ENCODE measurements at places on chromosomes 13 and 19.

DNA sequence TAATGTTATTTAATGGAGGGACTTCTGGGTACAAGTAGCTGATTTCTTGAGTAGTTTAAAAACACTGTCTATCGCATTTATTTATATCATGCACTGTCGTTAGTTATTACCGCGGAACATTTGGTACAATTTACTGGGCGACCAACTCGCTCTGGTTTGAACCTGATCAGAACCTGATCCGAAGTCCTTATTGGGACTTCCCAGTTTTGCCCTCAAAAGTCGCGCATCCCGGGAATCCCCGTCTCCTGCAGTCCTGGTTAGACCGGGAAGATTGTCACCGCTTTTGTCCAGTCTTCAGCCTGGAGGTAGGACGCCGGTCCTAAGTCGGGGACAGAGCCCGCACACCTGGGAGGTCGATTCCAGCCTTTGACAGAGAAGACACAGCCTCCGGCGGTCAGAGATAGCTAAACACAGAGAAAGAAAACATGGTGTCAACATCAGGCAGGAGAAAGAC lies 694 bp downstream of the CLN5 start:
- DNase-seq: no peak

GRCh38 chr19:18230941-18231734 lies 4.9 kb upstream of the PDE4C start:
- DNase-seq: no peak

DNA sequence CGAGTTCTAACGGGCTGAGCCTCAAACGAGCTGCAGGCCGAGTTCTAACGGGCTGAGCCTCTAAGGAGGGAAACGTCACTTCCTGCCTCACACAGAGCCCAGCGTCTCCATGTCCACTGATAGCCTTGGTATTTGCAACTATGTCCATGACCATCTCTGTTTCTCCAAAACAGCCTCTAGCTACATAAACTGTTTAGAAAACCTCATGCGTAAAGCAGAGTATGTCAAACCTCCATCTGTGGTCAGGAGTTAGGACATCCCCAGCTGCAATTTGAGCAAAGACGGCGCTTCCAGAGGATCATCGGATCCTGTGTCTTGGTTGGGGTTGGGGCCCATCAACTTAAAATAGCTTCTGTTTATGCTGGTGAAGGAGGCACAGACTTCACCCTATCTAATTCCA lies 20.8 kb downstream of the RASA3 start:
- no peak for DNase-seq

GRCh38 chr13:28452755-28453154 lies 42.2 kb downstream of the FLT1 start:
- DNase-seq: no peak

- DNase-seq: no peak
These were observed 31.8 kb upstream of the HOMER3 start for GRCh38 chr19:18972851-18973250.

DNA sequence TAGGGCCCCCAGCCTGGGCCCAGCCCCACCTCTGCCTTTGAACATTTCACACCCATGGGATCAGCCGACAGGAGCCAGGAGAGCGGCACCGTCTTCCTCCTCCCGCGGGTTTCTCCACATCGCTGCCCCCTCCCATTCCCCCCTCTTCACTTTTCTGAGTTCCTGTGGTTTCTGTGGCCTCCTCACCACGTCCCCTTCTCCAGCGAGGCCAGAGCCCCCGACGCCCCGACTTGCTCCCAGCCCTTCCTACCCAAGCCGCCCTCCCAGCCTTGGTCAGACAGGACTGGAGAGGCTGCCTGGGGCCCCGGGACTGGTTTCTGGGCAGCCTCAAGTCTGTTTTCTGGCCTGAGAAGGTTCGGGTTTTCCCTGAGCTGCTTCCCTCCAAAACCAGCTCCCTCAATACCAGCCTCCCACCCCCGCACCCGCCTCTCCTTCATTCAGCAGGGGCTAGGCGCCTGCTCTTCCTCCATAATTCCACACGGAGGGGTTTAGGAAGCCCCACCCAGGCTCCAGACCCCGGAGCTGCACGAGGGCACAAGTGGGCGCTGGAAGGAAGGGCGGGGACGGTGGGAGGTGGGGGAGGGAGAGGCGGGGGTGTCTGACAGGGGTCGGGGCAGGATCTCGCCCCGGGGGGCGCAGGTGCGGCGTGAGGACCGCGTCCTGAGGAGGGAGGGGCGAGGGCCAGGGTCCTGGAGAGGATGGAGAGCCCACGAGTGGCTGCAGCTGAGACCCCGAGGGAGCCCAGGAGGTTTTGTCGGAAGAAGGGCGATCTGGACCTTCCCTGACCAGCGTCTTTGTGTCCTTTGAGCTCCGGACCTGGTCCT lies 4.0 kb upstream of the SIGLEC10 start:
- no peak for DNase-seq

DNA sequence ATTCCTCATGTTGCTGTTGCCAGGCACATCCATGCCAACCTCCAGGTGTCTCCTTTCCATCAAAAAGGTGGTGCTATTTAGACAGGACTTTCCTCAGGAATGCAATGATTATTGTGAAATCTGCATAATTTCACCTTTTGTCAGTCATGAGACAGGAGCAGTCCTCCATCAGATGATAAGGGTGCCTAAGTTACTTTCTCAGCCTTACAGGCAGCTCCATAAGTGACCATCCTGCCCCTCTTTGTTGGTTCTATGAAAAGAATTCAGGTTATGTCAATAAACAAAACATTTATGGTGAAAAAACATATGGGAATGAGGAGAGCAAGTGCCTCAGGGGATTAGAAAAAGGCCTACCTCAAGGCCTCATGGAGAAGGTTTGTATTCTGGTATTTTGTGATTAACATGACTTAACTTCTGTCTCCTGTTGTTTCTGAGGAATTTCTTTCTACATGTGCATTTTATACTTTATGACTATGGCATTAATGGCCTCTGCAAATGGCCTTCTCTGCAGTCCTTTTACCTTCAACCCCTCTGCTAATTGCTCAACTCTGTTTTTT lies 110.3 kb upstream of the DIAPH3 start:
- DNase-seq: no peak

DNA sequence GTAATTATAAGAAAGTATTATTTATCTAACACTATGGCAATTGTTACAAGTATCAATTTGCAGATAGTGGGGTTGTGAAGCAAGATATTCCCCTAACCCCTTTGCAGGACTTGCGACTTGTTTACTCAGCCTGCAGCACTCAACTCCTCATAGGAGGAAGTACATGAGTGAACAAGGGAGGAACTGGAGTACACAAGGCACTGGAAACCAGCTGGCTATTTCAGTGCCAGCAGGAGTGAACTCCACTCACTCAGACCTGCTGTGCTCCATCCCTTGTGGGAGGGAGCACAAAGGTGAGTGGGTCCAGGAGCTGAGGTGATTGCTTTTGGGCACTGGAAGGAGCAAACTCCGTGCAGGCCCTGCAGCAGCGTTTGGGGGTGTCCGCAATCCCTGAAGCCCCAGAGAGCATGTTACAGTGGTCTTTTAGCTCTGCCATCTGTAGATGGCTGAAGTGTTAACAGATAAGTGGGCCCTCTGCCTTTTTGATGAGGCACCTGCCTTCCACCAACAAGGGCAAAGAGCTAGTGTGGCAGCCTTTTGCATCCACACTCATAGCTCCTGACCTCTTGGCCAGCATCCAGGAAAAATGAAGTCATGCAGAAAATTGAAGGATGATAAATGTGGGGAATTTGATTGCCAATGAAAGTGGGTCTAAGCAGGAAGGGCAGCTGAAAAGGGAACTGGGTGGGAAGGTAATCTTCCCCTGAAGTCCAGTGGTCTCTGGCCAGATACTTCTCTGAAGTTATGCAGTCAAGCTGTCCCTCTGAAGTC lies 802.2 kb upstream of the MIR17HG start:
- no peak for DNase-seq

GRCh38 chr13:102298051-102298450 lies 103.8 kb downstream of the FGF14 start:
- no peak for DNase-seq

DNA sequence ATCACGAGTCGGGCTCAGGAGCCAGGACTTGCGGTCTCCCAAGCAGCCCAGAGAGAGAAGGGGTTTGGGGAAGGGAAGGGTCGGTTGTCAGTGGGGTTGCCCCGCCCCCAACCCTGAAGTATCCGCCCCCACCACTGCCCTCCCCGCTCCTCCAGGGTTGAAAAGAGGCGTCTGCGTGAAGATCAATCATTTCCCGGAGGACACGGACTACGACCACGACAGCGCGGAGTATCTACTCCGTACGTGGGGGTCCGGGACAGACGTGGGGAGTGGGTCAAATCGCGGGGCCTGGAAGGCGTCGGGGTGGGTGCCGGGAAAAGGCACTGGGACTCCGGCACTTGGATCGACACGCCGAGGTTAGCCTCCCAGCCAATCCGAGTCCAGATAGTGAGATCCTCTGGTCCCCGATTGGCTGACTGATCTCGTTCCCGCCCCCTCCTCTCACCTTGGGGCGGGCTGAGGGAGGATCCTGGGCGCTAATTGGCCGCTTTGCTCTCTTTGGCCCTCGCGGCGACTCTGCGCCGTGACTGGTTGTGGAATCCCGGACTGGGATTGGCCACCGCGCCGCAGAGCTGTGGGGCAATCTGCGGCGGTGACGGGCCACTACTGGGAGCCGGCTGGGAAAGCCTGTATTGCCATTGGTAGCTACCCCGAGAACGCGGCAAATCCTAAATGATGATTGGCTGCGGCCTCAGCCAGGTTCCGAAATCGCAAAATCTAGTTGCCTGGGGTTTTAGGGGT lies 13.3 kb upstream of the CACNG6 start:
- DNase-seq: no peak

- DNase-seq: no peak
These were observed 80.1 kb upstream of the ATXN8OS start for GRCh38 chr13:70027551-70027950.

DNA sequence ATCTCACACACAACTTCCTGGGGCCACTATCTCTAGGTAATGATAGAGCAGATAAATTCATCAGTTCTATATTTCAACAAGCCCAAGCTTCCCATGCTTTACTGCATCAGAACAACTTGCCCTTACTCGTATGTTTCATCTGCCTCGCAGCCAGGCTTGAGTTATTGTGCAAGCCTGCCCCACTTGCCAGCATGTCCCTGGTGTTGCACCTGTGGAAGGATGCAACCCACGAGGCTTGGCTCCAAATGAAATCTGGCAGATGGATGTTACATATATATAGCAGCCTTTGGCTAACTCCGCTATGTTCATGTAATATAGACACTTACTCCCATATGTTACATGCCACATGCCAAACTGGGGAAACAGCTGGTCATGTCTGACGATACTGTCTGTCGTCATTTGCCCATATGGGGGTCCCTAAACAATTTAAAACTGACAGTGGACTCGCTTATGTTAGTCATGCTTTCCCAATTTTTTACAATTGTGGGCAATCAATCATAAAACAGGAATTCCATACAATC lies 6.2 kb downstream of the ERVK3-1 start:
- no peak for DNase-seq

GRCh38 chr19:36894849-36895383 lies 21.2 kb downstream of the ZNF829 start:
- DNase-seq: no peak

DNA sequence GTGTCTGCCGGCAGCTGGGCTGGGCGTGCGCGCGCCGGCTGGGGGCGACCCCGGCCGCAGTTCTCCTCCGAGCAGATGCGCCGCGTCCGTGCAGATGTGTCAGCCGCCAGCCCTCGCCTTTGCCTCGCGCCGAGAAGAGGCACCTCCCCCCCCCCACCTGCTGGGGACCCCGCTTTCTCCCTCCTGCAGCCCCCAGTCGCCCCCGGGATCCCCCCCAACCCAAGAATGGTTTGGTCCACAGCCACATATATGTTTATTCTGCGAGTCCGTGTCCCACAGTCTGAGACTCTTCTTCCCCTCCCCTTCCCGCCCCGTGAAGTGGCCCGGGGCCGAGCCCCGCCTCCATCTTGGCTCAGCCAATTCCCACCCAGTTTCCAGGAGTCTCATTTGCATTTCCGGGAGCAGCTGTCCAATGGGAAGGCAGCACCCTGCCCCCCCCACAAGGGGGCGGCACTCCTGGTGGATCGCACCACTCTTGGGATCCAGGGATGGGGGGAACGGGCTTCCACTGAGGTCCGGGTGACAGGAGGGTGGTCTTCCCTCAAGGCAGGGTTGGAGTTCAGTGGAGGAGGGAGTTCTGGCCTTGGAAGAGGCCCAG lies 8.6 kb downstream of the ISOC2 start:
- DNase-seq: no peak

DNA sequence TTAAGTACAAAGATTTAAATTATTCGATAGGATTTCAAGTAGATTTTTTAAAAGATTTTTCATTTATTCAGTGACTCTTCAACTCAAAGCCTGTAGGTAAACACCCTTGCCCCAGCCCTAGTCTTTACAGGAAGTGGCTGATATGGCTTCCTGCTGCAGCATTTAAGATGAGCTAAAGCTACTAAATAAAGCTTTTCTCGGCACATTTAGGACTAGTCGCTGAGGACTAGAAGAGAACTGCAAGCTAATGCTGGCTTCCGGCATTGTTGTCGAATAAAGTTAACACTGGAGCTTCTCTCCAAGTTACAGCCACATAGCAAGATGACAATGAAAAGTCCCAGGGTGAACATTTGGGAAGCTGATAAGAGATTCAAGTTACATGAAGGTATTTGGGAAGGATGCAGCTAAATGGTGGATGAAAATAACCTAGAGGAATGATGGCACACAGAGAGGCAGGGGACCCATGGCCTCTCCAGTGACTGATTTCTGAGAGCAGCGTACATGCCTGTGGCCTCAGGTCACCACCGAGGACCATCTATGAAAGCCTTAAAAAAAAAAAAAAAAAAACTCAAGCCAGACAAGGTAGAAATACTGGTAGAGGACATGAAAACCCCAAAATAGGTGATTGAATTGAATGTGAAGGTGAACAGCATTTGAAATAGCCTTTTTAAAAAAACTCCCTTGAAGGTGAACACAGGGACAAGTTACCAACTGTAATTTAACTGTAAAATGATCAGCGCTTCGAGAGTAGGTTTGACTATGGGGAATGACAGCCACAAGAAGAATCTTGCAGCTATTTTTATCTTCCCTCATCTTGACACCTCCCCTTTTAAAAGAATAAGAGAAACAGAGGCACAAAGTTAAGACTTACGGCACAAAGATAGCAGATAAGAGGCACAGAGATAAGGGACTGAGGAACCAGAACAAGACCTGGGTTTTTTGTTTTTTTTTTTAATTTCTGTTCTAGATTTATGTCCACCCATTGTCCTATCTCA lies 155.4 kb downstream of the DCT start:
- no peak for DNase-seq

GRCh38 chr19:1288833-1289685 lies 3.4 kb downstream of the EFNA2 start:
- no peak for DNase-seq

- DNase-seq: no peak
These were observed 1379.8 kb upstream of the ATXN8OS start for GRCh38 chr13:68727798-68728197.

- DNase-seq: no peak
These were observed 64.7 kb downstream of the GPR12 start for GRCh38 chr13:26695891-26696311.
